ENCODE measurements at places on chromosomes 1 and 21. TPM values are rescaled to one million over a fixed set of nuclear protein-coding genes. Genes with fewer than 3 reads are reported as not detected.

DNA sequence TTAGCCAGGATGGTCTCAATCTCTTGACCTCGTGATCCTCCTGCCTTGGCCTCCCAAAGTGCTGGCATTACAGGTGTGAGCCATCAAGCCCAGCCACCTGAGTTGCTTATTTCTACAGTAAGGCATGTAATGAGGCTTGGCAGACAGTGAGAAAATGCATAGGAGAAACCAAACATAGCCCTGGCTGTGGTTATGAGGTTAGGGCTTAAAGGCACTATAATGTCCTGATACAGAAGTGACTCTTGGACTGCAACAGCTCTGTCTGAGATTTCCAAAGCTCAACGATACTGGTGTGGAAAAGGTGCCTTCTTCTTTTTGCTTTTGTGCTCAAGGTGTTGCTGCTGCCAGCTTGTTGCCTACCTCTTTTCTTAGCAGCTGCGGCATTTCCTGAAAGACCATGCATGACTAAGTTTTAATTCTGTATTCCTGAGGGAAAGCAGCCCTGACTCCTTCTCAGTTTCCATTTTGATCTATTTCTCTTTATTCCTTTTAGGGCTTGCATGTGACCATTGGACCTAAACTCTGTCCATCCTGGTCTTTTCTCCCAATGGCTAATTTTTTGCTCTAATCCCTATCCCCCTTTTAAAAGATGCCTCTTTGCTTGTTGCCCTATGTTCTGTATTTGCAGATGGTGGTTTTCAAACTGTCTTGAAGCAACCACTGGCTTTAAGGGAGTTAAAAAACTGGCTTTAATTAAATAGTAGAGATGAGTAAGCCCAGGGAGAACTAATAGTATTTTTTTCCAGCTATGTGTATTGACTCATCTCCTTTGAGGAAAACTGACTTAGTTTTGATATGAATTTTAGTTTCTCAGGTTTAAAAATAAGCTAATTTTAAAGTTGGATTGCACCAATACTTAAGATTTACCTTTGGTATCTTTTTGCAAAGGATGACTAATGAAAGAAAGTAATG is 70.3 kb downstream of the KIF1B start:
- no peaks in the 10 kb centered on the region for H3K4me1 ChIP-seq
- H3K27ac ChIP-seq: no peak overlapping the region
- peaks cover 5% of the 10 kb centered on the region for H3K36me3 ChIP-seq

GRCh38 chr1:203263496-203263895 is 34.0 kb upstream of the CHIT1 start:
- H3K27ac ChIP-seq: no peak overlapping the region
- H3K27me3 ChIP-seq: no peaks in the 10 kb centered on the region
- H3K4me1 ChIP-seq: no peaks in the 10 kb centered on the region
- H3K4me3 ChIP-seq: no peak overlapping the region
- no peak for DNase-seq

DNA sequence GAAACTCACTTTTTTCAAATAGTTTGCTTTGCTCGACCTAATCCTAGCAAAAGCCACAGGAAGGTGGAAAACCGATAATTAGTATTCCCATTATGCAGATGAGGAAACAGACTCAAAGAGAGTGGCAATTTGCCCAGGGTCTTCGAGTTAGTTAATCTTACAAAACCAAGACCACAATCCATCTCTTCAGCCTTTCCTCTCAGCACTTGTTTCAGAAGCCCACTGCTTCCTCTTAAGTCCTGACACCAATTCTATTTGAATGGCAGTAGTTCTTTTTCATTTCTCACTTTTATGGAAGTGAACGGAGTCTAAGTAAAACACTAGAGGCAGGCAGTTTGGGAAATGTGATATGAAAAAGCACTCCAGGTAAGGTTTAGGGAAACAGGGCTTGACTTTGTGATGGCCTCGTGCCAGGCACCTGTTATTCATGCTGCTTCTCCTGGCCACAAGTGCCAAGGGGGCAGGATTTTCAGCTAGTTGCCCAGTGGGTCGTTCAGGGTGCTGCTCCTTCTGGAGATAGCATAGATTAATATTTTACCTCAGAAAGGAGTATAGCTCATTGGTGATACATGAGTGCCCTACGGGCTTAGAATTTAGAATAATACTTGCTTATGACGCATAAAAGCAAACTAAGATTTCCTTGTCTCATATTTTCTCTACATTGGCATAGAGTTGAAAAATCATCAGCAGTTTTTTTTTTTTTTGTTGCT is 76.6 kb upstream of the NRIP1 start:
- no peak overlapping the region for H3K4me3 ChIP-seq
- no peak overlapping the region for H3K27ac ChIP-seq
- H3K4me1 ChIP-seq: no peaks in the 10 kb centered on the region
- DNase-seq: no peak

DNA sequence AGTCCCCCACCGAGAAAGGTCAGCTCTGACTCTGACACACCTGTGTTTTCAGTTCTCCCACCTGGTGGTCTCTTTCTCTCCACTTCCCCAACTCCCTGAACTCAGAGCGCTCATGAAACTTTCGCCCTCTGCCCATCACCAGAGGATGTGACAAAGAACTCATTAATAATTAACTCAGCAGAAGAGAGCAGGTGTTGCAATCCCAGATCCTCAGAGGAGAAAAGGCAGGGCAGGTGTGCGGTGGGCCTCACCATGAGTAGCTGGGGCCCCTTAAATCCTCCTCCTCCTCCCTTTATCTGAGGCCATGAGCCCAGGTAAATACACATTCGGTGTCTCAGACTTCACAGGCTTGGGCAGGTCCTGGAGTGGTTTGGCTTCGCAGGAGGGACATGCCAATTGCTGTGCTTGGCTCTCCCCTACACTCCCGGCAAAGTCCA is 1.7 kb upstream of the LAMB3 start:
- no peak for DNase-seq
- no peak overlapping the region for H3K27ac ChIP-seq
- no peaks in the 10 kb centered on the region for H3K36me3 ChIP-seq
- H3K27me3 ChIP-seq: no peaks in the 10 kb centered on the region
- H3K4me1 ChIP-seq: no peaks in the 10 kb centered on the region
- H3K4me3 ChIP-seq: no peak overlapping the region

GRCh38 chr21:42593007-42593814 is 60.2 kb upstream of the PDE9A start:
- peak; percentile 87 for DNase-seq
- no peak overlapping the region for H3K4me3 ChIP-seq
- no peak overlapping the region for H3K27ac ChIP-seq
- H3K36me3 ChIP-seq: no peaks in the 10 kb centered on the region

The HSPB7 gene
- not detected for total RNA-seq

The HFM1 gene
- total RNA-seq: 2.1 TPM

The KAZN gene
- total RNA-seq: 7.6 TPM

Measured in H9 (cell line).